Regular cardiac myocyte (primary cell): ENCODE measurements at places on chromosomes 2 and 18. TPM values are rescaled to one million over a fixed set of nuclear protein-coding genes. Genes with fewer than 3 reads are reported as not detected.

The LCT gene
- under 0.01 TPM in 1 of 2 replicates, not detected in the other for total RNA-seq

The RAB17 gene
- 0.19 and 0.56 TPM in 2 replicates for total RNA-seq

The OR6B2 gene
- total RNA-seq = not detected in 2 replicates

The ELOA2 gene
- not detected in 2 replicates for total RNA-seq

The LINC00305 gene
- not detected in 2 replicates for total RNA-seq

The RBBP8 gene
- total RNA-seq = 26.8 and 48.9 TPM in 2 replicates

The TMEM127 gene
- 18.6 and 22.0 TPM in 2 replicates for total RNA-seq

The PLEKHM3 gene
- 11.5 and 31.6 TPM in 2 replicates for total RNA-seq

The POTEI gene
- total RNA-seq = under 0.01 TPM in 1 of 2 replicates, not detected in the other

The CCBE1 gene
- total RNA-seq = 21.4 and 39.3 TPM in 2 replicates

The ADAM17 gene
- 35.7 and 80.1 TPM in 2 replicates for total RNA-seq

The FNDC4 gene
- 21.7 and 24.5 TPM in 2 replicates for total RNA-seq

The UXS1 gene
- 49.5 and 75.5 TPM in 2 replicates for total RNA-seq

The LIMS4 gene
- 8.1 and 14.1 TPM in 2 replicates for total RNA-seq

The ATP6V1B1 gene
- total RNA-seq = 0.38 and 1.7 TPM in 2 replicates

The MYO5B gene
- 0.28 and 0.38 TPM in 2 replicates for total RNA-seq

The ST8SIA5 gene
- not detected in 2 replicates for total RNA-seq

The SH2D6 gene
- total RNA-seq = not detected in 2 replicates

The RMND5A gene
- total RNA-seq = 20.7 and 25.1 TPM in 2 replicates

The TEX44 gene
- not detected in 2 replicates for total RNA-seq

The SLC9A2 gene
- under 0.01 TPM in 1 of 2 replicates, not detected in the other for total RNA-seq

The BCL11A gene
- 0.19 and 0.28 TPM in 2 replicates for total RNA-seq

The THOC1 gene
- total RNA-seq = 38.9 and 39.2 TPM in 2 replicates

The PSMA8 gene
- total RNA-seq = under 0.01 TPM in 1 of 2 replicates, not detected in the other

The DSEL gene
- 55.0 and 60.0 TPM in 2 replicates for total RNA-seq

The SLC19A3 gene
- 0.19 and 1.7 TPM in 2 replicates for total RNA-seq

The COLEC12 gene
- 5.0 and 10.1 TPM in 2 replicates for total RNA-seq

The DES gene
- 0.77 and 1.7 TPM in 2 replicates for total RNA-seq

The IL36A gene
- total RNA-seq = not detected in 2 replicates

The PNPT1 gene
- total RNA-seq = 22.3 and 36.4 TPM in 2 replicates

The DCC gene
- under 0.01 and 0.19 TPM in 2 replicates for total RNA-seq

The KCNK3 gene
- 0.38 and 2.0 TPM in 2 replicates for total RNA-seq

The SERPINB13 gene
- total RNA-seq = not detected in 2 replicates

The CHRNG gene
- total RNA-seq = not detected in 2 replicates

The USP40 gene
- 28.6 and 29.3 TPM in 2 replicates for total RNA-seq

The REG1B gene
- not detected in 2 replicates for total RNA-seq

The UGT1A8 gene
- total RNA-seq = not detected in 2 replicates

The RUFY4 gene
- total RNA-seq = not detected in 2 replicates

The PRKD3 gene
- 53.7 and 58.1 TPM in 2 replicates for total RNA-seq

The TRIM43 gene
- not detected in 2 replicates for total RNA-seq

The LIMS3 gene
- total RNA-seq = 1.1 and 1.5 TPM in 2 replicates

The SLC25A52 gene
- total RNA-seq = 0.28 TPM in 1 of 2 replicates, not detected in the other

The IHH gene
- total RNA-seq = not detected in 2 replicates

The B3GNT7 gene
- total RNA-seq = under 0.01 and 0.56 TPM in 2 replicates

The NYAP2 gene
- total RNA-seq = not detected in 2 replicates

The CFC1 gene
- total RNA-seq = not detected in 2 replicates

The RND3 gene
- 284 and 750 TPM in 2 replicates for total RNA-seq

The COX7A2L gene
- total RNA-seq = 232 and 364 TPM in 2 replicates

The KCNS3 gene
- 1.4 and 3.6 TPM in 2 replicates for total RNA-seq
